ENCODE measurements at places on chromosomes 1 and 21. TPM values are rescaled to one million over a fixed set of nuclear protein-coding genes. Genes with fewer than 3 reads are reported as not detected.

UTS2 gene
- not detected for total RNA-seq

DNA sequence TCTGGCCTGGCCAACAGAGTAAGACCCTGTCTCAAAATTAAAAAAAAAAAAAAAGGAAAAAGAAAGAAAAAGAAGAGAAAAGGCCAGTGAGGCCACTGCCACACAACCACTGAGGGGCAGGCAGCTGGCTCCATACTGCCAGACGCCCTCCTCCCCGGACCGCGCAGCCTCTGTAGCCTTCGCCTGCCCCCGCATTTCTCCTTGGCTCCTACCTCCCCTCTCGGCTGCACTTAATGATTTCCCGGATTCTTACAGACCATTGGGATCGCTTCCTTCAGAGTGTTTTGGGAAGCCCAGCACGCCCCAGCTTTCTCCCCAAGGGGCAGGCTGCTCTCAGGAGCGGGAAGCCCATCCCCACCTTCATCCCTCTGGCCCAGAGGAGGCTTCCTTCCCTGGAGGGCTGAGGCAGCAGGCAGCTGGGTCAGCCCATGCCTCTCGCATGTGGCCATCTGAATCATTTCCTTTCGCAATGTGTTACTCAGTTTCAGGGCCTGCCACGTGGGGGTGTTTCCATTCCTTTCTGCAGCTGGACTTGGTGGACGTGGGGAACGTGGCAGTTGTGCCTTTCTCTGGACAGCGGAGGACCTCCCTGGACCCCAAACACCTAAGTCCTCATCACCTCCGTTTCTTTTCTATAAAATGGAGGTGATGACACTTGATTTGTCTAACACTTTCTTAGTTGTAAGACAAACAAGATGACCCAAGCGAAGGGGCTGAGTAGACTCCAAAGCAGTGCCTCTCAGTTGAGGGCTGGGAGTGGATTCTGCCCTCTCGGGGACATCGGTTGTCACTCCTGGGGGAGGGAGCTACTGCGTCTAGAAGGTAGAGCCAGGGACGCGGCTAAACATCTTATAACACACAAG is 2.3 kb downstream of the SLC2A5 start:
- DNase-seq, result no peak

VASH2 gene
- 1.9 TPM for total RNA-seq

PLA2G2F gene
- not detected for total RNA-seq

DNA sequence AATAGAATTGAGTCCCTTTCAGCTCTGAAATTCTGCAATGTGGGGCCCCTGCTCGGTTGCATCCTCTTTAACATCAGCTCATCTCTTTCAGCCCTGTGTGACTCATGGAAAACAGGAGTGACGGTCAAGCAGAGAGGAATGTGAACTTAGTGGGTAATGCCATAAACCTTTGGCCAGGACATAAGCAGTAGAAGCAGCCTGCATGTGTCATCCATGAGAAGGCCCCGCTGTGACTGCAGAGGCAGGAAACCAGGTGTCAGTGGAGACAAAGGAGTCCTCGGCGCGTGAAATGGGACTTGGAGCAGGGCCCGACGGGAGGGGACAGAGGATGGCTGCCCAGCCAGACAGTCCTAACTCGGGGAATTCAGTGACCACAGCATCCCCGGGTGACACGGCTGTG is 21.1 kb upstream of the EPHB2 start:
- DNase-seq, result peak; percentile 87

GRCh38 chr1:42817976-42818375 is 779 bp upstream of the SVBP start:
- DNase-seq, result no peak

DNA sequence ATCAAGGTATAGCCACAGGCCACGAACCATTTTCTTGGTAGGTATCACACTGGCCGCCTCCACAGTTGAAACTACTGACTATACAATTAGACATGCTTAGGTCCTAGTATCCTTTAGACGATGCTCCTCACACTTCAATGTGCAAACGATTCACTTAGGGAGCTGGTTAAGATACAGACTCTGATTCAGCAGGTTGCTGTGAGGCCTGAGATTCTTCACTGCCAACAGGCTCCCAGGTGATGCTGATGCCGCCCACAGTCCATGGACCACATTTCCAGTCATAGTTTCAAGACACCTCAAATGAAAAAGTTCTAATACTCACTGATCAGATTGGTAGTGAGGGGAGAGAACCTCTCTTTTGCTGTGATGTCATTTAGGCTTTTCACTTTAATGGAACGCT is 6.8 kb downstream of the ATP5PO start:
- DNase-seq, result no peak

GRCh38 chr1:211648336-211648735 is 27.1 kb downstream of the NEK2 start:
- DNase-seq, result peak; percentile 74

- peak; percentile 67 for DNase-seq
Observed at GRCh38 chr1:58764294-58764978, 19.4 kb downstream of the JUN start.

GRCh38 chr1:44312399-44313196 is 42.5 kb downstream of the ERI3 start:
- no peak for DNase-seq

FAAH gene
- total RNA-seq, result not detected

DNA sequence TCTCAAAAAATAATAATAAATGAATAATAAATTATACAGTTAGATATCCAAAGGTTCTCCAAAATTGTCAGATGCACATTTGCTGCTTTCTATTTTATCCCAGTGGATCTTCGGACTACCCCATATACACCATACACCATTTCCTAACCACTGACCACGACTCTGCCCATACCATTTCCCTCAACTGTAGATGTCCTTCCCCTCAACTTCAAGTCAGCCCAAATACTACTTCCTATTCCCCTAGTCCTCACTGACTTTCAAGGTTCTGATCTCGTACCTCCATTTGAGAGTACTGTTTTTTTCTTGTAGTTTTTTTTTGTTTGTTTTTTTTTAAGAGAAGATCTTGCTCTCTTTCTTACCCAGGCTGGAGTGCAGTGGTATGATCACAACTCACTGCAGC is 19.6 kb downstream of the EIF4G3 start:
- DNase-seq, result no peak

TTC22 gene
- not detected for total RNA-seq

GRCh38 chr1:95386371-95386770 is 152.4 kb downstream of the RWDD3 start:
- no peak for DNase-seq

DNA sequence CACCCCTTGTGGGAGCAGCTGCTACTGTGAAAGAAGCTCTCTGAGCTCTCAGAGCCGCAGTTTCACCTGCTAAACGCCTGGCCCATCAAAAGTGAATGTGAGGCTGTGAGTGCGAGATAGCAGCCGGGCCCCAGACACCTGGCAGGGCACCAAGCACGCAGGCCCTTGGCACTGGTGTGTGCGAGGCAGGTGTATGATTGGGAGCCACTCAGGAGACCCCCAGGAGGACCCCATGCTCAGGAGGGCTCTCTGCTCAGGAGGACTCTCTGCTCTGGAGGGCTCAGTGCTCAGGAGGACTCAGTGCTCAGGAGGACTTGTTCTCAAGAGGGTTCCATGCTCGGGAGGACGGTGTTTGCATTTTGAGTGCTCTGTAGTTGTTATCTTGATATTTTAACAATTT is 14.3 kb upstream of the ADARB1 start:
- DNase-seq, result no peak

DNA sequence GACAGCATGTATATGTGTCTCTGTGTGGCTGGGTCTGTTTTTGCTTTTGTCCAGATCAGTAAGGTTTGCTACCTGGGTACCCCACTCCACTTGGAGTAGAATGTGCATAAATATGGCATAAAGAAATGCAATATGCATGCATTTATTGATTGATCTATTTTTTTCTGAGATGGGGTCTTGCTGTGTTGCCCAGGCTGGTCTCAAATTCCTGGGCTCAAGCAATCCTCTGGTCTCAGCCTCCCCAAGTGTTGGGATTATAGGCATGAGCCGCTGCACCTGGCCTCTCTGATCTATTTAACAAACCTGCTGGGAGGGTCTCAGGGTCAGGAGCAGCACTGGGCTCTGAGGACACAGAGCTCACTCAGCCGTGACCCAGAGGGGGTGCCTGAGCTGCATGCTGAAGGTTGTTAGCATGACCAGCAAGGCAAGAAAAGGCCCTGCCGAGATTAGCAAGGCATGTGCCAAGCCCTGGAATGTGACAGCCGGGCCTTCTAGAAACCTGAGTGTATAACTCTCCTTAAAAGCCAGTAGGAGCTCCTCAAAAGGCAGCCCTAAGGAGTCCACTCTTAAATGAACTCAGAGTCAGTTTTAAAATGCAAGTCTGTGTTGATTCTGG is 22.5 kb downstream of the PCSK9 start:
- DNase-seq, result no peak

DEPDC1 gene
- 79.2 TPM for total RNA-seq

DNA sequence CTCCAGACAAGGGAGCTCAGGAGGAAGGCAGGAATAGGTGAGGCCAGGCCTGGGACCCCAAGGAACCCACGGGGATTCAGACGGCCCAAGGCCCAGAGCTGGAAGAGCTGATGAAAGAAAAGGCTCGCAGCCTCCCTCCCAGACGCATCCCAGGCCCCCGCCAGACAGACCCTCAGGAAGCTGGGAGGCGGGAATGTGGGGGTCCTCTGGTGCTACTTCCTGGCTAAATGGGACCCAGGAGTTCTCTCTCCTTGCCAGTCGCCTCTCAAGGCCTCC is 430 bp downstream of the FBXO2 start:
- DNase-seq, result no peak

PTGER3 gene
- not detected for total RNA-seq

Measured in A172 (cell line).